ENCODE measurements at places on chromosomes 5 and 9.
A peak's percentile ranks its signal among the peaks of the same experiment; 100 is the strongest.

GRCh38 chr5:10290438-10290837 is 17.3 kb downstream of the CMBL start:
- no peak for DNase-seq

- no peak for DNase-seq
Measured at GRCh38 chr5:160702934-160703333, 149.1 kb downstream of the ATP10B start.

DNA sequence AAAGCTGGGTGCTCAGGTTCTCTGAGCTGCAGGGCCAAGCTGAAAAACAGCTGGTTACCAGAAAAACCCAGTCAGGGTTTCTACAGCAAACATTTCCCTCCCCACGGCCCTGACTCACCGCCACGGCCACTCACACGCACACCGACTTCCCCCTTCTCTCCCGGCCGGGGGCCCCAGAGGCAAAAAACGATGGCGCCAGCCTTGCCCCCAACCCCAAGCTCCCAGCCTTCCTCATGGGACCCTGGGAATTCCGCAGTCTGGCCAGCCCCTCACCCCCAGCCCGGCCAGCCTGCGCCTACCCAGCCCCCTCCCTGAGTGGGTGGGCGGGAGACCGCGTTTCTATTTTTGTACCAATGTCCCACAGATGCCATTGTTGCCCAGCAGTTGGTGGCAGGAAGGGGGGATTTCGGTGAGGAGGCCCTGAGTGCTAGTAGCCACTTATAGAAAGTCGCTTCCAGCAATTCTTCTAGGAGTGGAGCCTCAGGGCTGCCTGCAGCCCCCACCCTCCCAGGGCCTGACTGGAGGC is 18.4 kb downstream of the ENG start:
- DNase-seq: no peak

- DNase-seq: no peak
Measured at GRCh38 chr9:3962971-3963642, 336.8 kb downstream of the GLIS3 start.

- peak; percentile 39 for DNase-seq
Measured at GRCh38 chr9:130997925-130998596, 10.9 kb upstream of the LAMC3 start.

DNA sequence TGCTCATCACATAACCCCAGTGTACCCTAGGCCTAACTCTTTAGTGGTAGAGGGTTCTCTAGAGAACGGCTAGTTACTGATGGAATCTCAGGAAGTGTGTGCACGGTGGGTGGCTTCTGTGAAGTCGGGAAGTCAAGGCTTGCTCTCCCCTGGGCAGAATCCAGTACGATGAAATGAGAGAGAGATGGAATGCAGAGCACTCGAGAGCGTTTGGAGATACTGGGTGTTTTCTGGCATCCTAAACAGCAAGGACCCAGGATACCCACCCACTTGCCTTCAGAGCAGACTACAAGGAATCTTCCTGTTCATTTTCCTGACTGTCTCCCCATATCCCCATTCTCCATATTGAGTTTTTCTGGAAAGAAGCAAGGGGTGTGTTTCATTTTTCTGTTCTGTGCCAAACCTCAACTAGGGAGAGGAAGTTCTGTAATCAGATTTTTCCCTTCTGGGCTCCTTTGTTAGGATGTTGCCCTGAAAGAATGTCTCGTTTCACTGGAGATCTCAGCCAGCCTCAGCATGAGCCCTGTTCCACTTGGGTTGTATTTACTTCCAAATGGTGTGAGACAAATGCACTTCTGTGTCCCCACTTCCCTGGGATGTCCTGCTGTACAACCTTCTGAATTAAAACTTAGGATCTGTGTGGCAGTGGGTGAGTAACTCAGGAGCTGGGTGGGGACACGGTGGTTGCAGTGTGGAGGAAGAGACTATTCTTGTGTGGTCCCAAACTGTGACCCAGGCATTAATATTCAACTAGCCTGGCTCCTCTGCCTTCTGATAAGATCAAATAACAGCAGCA is 108.9 kb upstream of the SPRY4 start:
- no peak for DNase-seq

- no peak for DNase-seq
Measured at GRCh38 chr9:115301581-115301980, 183.6 kb upstream of the TNC start.

DNA sequence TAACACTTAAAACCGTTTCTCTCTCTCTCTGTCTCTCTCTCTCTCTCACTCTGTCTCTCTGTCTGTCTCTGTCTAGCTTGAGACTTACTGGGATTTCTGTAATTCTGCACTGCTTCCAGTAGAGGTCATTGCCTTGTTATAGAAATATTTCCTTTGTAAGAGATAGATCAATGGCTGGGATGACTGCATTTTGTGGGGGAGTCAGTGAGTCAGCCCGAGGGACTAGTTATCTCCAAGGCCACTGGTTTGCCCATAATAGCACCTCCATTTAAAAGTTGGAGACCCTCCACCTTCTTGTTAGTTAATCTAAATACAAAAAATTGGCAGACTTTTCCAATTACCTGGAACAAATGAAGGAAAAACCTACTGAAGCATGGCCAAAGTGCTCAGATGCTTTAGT is 547.2 kb downstream of the LRRC70 start:
- DNase-seq: no peak
